GM23338 (cell line): ENCODE measurements at places on chromosomes 2 and 18. TPM values are rescaled to one million over a fixed set of nuclear protein-coding genes. Genes with fewer than 3 reads are reported as not detected.

The DSG1 gene
- 0.04 TPM in 1 of 2 replicates, not detected in the other for total RNA-seq

The OBSL1 gene
- total RNA-seq, result 164 and 207 TPM in 2 replicates

The ACVR1C gene
- total RNA-seq, result 0.94 and 1.1 TPM in 2 replicates

The DES gene
- total RNA-seq, result 2.0 and 6.1 TPM in 2 replicates

The IL1R2 gene
- not detected in 2 replicates for total RNA-seq
